ENCODE measurements at places on chromosomes 3 and 15.

DNA sequence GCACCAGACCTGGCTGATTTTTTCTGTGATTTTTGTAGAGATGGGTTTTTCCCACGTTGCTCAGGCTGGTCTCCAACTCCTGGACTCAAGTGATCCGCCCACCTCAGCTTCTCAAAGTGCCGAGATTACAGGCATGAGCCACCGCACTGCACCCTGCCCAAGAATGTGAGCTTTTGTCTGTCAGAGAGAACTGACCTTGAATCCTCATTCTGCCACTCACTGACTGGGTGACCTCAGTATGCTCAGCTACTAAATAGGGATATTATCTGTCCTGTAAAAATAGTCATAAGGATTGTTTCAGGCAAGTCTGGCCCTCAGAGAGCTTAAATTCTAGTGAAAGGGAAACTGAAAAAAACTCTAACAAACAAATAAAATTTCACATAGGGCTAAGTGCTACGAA is 2.1 kb upstream of the RFT1 start:
- no peak for DNase-seq

DNA sequence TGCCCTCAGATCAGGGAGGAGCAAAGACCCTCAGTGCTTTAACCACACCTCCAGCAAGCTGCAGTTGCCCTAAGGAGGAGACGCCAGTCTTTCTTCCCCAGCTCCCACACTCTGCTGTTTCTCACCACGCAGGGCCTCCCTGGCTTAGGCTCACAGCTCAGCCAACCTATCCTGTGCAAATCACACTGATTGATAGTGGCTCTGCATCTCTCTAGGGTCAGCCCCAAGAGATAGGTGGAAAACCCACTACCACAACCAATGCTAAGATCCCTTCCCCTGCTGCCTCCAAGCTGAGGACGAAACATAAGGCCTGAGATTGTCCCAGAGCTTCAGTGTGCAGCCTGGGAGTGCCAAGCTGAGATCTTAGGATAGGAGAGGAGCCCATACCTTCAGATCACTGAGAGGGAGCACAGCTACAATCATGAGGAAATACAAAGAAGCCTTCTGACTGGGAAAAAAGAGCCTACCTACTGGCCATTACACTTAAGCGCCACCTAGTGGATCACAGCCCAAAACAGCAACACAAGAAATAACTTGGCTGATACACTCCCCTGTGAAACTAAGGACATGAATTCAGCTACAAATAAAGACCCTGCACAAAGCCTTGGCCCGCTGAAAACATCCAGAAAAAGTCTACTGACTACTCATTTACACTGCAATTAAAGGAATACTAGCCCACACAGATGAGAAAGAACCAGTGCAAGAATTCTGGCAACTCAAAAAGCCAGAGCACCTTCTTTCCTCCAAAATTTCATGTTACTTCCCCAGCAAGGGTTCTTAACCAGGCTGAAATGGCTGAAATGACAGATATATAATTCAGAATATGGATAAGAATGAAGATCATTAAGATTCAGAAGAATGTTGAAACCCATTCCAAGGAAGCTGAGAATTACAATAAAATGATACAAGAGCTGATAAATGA is 271.5 kb upstream of the DCBLD2 start:
- DNase-seq: no peak

DNA sequence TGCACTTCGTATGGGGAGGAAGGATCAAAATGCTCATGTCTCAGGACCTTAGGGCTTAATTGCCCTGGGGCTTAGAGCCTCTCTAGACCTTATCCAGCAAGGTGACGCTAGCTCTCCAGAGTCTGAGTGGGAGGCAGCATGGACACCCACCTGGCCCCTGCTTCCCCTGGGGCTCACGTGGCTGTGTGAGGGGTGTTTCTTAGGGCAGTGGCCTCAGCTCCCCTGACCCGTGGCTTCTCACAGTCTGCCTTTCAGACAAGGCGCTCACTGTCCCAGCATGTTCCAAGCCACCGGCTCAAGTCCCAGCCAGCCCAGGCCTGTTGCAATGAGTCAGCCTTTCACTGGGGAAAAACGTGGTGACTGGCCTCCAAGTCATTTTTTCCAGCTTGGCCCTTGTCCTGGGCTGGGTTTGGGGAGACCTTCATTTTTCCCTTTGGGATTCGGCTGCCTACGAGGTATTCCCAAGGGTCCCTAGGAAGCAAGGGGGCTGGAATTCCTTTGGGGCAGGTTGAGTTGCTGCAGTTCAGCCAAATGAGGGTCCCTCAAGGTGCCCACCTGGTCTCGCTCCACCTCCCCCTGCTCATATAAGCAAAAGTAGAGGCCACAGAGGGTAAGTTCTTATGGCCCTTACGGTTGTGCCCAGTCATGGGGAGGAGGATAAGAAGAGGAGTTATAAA is 15.7 kb downstream of the BHLHE40 start:
- no peak for DNase-seq

GRCh38 chr3:150116196-150116595 is 145.5 kb upstream of the PFN2 start:
- no peak for DNase-seq

GRCh38 chr3:38142959-38143358 is 4.5 kb downstream of the MYD88 start:
- DNase-seq: no peak

Data from C1 segment of cervical spinal cord (tissue), 14 donors.